NCI-H1105 (cell line): ENCODE measurements at places on chromosomes 2 and 18.

- no peak for DNase-seq
Measured at GRCh38 chr2:82656420-82656819, 1802.7 kb downstream of the SUCLG1 start.

DNA sequence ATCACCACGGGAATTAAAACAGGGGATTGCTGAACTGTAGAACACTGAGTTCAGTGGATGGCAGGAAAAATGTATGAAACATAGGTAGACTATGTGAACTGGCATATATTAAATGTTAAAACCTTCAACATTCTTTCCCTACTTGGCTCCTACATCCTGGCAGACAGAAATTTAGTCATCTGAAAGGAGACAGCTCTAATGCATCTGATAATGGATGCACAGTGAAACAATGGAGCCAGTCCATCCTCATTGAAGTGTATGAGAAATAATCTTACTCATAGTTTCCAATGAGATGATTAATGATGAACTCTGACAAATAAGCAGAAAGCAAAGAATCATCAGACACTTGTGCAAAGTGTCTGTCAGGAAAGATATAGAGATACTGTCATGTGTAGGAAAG lies 1629.7 kb upstream of the TMEFF2 start:
- DNase-seq: no peak

GRCh38 chr18:46256078-46256477 lies 151.9 kb downstream of the HAUS1 start:
- DNase-seq: no peak

DNA sequence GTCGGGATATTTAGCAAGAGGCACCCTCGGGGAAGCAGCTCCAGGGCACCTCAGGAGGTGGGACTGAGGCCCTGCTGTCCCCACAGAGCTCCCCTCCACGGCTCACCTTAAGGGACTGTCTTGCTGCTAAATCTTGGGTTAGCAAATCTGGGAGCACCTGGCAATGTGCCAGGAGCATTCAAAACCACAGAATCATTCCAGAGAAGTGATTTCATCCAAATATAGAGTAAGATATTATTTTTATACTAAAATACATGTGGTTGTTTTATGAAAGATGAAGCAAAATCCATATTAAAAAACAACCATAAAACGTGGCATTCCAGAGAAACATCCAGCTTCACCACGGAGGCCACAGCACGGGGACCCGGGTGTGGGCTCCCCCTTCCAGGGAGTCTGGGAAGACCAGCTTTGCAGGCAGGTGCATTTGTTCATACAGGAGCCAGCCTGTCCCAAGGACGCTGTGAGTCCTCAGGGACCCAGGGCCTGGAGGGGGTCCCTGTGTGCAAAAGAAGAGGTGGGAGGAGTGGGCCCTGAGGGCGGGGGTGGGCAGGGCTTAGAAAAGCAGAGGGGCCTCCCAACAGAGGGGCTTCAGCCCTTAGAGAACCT lies 16.3 kb downstream of the HS1BP3 start:
- DNase-seq: no peak

DNA sequence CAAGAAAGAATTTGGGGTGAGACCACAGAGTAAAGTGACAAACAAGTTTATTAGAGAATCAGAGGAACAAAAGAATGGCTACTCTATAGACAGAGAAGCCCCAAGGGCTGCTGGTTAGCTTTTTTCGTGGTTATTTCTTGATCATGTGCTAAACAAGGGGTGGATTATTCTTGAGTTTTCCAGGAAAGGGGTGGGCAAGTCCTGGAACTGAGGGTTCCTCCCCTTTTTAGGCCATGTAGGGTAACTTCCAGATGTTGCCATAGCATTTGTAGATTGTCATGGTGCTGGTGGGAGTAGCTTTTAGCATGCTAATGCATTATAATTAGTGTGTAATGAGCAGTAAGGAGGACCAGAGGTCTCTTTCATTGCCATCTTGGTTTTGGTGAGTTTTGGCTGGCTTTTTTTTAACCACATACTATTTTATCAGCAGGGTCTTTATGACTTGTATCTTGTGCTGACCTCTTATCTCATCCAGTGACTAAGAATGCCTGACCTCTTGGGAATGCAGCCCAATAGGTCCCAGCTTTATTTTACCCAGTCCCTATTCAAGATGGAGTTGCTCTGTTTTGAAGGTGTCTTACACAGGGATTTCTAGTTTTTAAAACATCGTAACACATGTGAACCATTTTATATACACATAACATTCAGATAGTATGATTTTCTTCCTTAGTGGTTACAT lies 77.8 kb downstream of the MYO1B start:
- DNase-seq: no peak

GRCh38 chr18:7370802-7371201 lies 139.9 kb downstream of the LRRC30 start:
- no peak for DNase-seq

DNA sequence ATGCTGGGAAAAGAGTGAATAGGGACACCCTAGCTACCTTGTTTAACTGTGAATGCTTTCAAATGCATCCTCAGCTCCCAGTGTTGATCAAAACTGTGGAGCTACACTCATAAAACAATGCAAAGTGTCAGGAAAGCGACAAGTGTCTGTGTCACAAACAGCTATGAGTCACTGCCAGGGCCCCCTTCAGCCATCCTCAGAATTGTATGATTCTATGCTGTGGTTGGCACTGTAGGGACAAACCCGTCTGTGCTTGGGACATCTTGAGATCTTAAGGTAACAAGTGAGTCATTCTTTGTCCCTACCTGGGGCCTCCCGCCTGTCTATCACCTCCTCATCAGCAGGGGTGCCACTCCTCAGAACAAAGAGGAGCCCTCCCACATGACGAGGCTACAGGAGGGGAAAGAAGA lies 42.4 kb downstream of the KLF7 start:
- no peak for DNase-seq

GRCh38 chr2:105156166-105156565 lies 85.4 kb upstream of the GPR45 start:
- DNase-seq: no peak

DNA sequence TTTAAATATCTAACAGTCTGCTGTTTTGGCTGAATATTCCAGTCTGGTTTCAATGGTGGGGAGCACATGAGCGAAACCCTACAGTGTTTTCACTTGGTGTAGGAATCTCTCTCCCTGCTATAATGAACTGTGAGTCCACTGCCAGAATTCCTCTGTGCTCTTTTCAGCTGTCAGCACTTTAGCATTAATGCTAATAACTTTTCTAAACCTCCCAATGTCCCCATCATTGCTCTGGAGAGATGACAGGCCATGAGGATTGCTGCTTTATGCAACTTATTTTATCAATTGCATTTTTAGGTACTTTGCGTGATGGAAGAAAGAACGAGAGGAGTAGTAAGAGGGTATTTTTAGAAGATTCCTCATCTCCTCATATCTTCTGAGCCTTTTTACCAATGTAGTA lies 25.3 kb downstream of the STK39 start:
- DNase-seq: no peak

- DNase-seq: no peak
Measured at GRCh38 chr18:59743566-59743965, 46.3 kb upstream of the CCBE1 start.

DNA sequence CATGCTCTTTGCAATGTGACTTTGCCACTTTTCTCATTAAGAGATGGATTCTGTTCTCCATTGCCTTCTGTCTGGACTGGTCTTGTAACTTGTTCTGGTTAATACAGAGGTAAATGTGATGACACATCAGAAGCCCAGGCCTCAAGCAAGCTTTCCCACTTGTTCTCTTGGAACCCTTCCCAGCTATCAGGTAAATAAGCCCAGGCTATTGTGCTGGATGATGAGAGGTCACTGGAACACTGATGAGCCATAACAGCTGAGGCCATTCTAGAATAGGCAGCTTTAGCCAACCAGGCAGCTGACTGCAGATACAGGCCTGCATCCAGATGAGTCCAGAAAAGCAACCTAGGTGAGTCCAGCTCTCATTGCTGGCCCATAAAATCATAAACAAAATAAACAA lies 1007.0 kb upstream of the ACVR2A start:
- peak; percentile 56 for DNase-seq

- no peak for DNase-seq
Measured at GRCh38 chr2:174012347-174013314, 47.5 kb upstream of the SP3 start.

DNA sequence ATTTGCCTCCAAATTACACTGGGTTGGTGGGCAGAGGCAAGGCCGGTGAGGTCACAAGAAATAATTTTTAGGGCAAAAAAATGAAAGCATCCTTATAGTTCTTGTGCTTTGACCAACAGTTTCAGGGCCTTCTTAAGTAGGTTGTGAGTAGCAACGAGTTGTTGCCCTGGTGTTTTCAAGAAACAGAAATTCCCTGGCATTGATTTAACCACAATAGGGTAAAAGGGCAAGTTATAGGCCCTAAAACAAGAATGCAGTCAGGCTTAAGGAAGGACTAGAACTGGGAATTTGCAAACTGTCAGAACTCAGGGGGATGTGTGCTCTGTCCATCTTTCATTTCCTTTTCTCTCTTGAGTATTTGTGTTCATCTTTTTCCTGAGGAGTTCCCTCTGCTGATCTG lies 46.1 kb upstream of the STPG4 start:
- DNase-seq: no peak

GRCh38 chr2:85137156-85137555 lies 4.0 kb downstream of the TCF7L1 start:
- DNase-seq: no peak

- no peak for DNase-seq
Measured at GRCh38 chr2:60507211-60507965, 46.1 kb downstream of the BCL11A start.

DNA sequence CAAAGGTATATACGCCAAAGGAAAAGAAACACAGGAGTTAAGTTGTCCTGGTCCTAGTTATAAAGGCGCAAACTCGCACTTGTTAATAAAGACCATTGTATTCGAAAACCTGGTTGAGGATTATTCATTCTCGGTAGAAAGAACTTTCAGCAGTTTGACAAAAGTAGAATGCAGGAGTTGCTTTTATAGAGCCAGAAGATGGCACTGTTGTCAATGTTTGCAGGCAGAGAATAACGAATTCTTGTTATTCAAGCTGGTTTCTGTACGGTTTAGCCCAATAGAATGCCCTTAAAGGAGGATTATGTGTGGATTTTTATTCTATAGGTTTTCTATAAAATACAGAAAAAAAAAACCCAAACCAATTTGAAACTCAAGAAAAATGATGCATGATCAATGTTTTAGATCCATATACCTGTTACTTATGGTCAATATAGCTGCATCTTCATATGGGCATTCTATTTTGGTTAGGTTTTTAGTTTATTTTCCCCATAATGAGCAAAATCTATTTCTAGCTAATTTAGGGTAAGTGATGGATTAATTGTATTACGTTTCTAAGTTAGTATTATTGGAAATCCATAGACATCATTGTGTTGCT lies 510.3 kb downstream of the PLCL1 start:
- peak; percentile 43 for DNase-seq

- no peak for DNase-seq
Measured at GRCh38 chr2:164890544-164890943, 48.9 kb upstream of the COBLL1 start.

GRCh38 chr18:55818284-55818683 lies 230.3 kb upstream of the TCF4 start:
- no peak for DNase-seq

DNA sequence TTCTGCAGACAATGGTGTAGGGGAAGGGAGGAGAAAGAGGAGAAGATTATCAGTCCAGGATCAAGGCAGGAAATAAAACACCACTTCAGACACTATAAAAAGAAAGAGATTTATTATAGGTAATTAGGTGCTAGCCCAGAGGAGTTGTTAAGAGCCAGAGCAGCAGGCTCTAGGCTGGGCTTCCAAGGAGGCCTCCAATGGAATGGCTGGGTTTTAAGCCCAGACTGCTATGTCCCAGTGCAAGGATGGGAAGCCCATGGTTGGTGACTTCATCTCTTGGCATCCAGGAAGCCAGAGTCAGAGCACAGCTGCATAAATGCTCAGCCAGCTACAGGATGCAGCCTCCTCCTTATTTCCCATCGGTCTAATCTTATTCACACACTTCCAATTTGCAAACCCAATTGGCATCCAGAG lies 95.6 kb downstream of the LAMA3 start:
- DNase-seq: no peak

- DNase-seq: no peak
Measured at GRCh38 chr2:85255456-85255812, 72.4 kb downstream of the TGOLN2 start.

GRCh38 chr2:181575024-181575649 lies 81.8 kb downstream of the CERKL start:
- DNase-seq: no peak

- no peak for DNase-seq
Measured at GRCh38 chr2:231287696-231288095, 89.3 kb downstream of the ARMC9 start.
